Activated naive CD4-positive, alpha-beta T cell (primary cell): ENCODE measurements at places on chromosomes 16 and 17.

DNA sequence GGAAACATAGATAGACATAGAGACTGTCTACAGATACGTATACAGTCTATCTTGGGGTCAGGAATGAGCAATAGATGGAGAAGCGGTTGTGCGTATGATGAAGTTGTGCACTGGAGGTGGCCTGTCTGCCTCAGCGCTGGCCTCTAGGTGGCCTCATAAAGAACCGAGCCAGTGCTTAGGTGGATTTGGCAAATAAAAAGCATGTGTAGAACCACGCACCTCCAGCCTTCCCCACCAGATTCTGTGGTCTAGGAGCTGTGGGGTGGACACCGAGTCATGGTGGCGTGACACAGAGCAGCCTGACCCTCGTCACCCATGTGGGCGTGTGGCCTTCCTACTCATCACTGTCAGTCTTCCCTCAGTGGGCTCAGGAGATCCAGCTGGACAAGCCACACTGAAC lies 34.0 kb downstream of the PGS1 start:
- DNase-seq = no peak

- DNase-seq = no peak
Measured at GRCh38 chr16:53530046-53530445, 27.0 kb upstream of the AKTIP start.

GRCh38 chr16:88283596-88283995 lies 99.2 kb upstream of the ZNF469 start:
- DNase-seq = no peak

DNA sequence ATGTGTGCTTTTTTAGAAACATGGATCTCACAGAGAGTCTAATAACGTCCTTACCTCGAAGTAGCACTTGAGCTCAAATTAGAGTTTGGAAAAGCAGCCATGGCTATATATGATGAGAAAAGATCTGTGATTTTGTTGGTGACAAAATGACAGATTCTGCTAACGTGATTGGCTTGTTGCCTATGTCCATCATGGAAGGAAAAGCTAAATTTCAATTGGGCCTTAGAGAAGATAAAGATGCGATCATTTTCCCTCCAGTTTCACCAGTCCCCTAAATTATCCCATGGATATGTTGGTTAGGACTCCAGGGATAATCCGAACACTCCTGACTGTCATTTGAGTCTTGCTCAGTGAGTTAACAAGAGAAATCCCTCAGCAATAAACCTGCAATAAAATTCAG lies 175.8 kb downstream of the C16orf95 start:
- DNase-seq = no peak

GRCh38 chr17:80793851-80794267 lies 197.8 kb upstream of the CHMP6 start:
- DNase-seq = no peak

GRCh38 chr16:79099716-79100115 lies 500.8 kb downstream of the MAF start:
- DNase-seq = no peak

DNA sequence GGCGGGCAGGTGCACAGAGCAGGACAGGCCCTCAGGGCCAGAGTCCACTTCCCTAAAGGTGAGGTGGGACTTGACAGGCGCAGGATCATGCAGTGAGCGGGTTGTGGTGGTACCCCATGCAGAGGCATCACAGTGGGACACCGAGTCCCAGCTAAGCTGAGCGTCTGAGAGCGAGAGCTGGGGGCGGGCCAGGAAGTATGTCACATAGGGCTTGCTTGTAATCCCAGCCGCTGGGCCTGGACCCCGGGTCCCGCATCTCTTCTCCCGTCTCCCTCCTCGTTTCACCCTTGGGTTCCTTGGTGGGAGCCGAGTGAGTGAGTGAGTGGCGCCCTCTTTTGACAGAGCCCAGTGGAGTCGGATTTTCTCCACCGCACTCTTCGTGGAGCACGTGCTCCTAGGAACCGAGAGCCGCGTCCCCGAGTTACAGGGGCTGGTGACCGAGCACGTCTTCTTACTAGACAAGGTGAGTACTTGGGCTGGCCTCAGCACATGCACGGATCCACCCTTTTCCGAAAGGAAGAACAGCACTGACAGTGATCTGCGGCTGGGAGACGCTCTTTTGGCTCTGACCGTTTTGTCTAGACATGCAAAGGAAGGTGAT lies 50.8 kb upstream of the ENDOV start:
- no peak for DNase-seq

- no peak for DNase-seq
Measured at GRCh38 chr17:29847527-29848400, 82.3 kb downstream of the SSH2 start.

DNA sequence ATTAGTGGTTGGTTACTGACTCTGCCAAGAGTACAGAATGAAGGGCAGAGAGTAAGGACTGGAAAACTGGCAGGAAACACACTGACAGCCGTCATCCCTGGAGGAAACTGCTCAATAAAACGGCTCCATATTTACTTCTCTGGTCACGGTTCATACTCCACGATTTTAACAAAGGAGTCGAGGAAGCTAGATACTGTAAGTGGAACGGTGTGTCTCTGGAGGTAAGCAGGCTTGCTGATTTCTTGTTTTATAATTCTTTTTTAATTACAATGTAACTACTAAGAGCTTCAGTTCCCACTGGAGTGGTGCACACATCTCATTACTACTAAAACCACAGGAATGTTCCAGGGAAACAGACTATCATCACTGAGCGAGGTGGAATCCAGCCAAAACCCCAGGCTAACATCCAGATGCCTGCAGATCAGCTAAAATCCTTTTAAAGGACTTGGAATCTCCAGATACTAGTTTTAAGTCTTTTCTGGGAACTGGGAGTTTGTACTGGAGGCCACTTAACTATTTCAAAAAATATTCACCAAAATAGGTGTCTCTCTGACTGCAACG lies 17.8 kb downstream of the SERPINF1 start:
- DNase-seq = no peak

DNA sequence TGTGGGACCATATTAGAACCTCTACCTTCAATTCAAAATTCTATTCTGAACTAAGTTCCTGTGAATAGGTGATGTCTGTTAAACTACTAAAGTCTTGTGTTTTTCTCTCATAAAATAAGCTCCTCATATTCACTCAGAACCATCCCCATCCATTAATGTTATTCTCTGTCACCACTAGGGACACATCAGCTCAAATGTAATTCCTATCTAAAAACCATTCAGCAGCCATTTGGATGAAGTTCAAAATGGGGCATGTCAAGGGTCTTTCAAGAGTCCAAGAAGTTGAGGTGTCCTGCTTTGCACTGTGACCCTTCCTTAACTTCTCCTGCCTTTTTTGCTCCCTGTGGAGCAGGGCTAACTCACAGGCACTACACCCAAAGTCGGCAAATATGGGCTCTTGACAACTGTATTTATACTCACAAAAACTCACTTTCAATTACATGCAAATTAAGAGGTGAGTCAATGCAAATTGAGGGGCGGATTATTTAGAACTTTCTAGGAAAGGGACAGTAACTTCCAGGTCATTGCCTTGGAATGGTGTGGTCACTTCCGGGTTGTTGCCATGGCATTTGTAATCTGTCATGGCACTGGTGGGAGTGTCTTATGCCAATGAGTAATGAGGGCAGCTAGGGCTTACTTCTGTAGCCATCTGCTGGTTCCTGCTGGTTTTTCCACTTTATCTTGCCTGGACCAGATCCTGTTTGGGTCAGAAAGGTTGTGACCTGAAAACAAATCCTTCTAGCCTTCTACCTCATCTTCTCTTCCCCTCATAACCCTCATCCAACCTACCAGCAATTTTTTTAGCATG lies 128.2 kb upstream of the COX10 start:
- no peak for DNase-seq

GRCh38 chr17:5667871-5668270 lies 83.6 kb upstream of the NLRP1 start:
- DNase-seq = no peak

DNA sequence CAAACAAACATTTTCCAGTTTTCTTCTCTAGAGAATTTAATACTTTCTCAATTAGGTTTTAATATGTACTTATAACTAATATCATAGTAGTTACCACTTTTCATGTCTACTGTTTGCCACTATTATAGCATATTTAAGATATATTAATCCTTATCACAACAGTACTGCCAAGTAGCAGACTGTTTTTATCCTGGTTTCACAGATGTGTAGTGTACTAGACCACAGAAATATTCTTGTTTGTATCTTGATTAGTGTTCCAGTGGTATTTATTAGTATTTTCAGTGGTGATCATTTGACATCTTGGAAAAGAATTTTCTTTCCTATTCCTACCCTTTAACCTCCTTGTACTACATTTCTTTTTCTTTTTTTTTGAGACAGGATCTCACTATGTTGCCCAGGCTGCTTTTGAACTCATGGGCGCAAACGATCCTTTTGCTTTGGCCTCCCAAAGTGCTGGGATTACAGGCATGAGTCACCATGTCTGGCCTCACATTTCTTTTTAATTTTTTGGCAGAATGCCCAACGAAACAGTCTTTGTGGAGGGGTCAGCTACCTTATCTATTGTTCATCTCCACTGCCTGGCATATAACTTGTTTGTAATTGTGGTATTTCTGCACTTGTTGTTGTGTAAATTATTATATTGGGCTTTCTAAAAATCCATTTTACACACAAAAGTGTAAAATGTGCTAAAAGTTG lies 27.2 kb downstream of the MAP2K4 start:
- no peak for DNase-seq

DNA sequence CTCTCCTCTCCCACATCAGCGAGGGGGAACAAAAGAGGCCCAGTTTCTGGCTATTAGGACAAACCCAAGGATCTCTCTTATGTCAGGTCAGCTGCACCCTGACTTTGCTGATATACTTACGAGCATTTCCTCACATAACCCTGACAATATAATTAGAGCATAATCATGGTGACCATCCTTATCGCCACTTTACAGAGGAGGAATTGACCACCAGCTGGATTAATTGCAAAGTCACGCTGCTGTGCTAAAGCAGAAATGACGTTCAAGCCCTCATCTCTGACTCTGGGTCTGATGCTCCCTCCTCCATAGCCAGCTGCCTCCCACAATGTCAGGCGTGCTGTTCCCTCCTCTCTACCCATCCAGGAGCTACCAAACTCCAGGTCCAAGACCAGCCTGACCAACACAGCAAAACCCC lies 42.6 kb downstream of the TRARG1 start:
- DNase-seq = no peak

- no peak for DNase-seq
Measured at GRCh38 chr17:52383493-52384100, 225.1 kb upstream of the CA10 start.

GRCh38 chr17:80246266-80246681 lies 14.4 kb upstream of the RNF213 start:
- no peak for DNase-seq

GRCh38 chr16:80341263-80341662 lies 199.5 kb upstream of the DYNLRB2 start:
- no peak for DNase-seq

DNA sequence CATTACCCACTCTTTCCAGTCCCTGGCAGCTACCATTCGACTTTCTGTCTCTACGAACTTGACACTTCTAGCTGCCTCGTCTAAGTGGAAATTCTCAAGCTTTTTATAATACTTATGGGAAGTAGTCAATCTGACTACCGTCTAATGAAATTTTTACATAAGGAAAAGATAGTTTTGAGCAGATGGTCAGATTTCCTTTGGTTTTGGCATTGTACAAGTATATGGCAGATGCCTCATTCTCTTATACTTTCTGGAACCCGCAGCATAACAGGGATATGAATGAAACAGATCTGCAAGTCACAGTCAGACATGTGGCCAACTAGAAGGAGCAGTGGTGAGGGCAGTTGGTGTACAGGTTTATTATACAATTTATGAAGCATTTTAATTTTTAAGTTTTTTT lies 146.0 kb downstream of the PITPNC1 start:
- DNase-seq = no peak

GRCh38 chr17:18381158-18381952 lies 3.8 kb downstream of the EVPLL start:
- DNase-seq = no peak

DNA sequence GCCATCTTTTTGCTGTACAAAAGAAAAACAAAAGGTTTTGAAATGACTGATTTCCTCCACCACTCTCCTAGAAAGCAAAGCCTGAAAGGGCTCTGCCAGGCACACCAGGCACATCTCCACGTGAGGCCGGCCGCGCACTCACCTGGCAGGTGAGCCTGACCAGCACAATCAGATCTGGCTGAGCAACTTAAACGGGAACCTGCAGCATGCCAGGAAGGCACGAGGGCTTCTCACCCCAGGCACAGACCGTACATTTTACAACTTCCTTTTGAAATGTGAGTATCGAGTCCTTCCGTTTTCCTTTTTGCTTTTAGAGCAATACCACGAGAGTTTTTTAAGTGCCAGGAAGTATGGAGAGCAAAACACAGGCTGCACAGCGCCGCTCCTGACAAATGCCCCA lies 22.5 kb downstream of the SLC38A10 start:
- DNase-seq = no peak

DNA sequence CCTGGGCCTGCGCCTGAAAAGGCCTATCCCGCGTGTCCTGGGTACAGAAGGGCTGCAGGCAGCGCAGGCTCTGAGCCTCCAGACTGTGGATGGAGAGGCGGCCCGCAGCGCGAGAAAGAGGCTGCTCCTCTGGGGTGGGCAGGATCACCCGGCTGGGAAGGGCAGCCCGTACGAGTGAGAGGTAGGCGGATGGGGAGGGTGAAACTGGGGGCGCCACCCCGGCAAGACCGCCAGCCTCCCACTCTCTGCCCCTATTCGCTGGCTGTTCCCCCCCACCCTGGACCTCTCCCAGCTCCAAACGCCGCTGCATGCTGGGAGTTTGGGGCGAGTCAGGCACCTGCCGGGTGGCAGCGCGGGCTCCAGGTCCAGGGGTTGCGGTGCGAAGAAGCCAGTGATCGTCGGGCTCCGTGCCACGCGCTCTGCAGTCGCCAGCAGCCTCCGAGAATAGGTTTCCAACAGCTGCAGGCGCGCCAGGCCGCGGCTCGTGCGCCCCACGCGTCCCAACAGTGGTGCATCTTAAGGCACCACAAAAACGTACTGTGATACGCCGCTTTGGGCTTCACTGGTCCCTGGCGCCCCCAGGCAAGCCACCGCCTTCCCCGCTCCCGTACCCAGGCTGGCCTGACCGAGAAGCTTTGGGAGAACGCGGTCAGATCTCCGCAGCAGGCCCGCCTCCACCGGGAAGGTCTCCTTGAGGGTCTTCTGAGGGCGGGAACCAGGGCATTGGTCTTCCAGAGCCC lies 1.1 kb downstream of the NOXO1 start:
- DNase-seq = no peak

DNA sequence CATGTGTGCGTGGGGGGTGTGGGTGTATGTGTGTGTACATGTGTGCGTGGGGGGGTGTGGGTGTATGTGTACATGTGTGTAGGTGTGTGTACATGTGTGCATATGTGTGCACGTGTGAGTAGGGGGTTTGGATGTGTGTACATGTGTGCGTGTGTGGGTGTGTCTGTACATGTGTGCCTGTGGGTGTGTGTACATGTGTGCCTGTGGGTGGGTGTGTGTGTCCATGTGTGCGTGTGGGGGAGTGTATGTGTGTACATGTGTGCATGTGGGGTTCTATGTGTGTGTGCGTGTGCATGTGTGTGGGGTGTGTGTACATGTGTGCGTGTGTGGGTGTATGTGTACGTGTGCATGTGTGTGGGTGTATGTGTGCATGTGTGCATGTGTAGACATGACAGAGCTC lies 129.1 kb downstream of the C16orf95 start:
- DNase-seq = no peak

GRCh38 chr16:4338712-4339299 lies 12.3 kb downstream of the PAM16 start:
- DNase-seq = no peak
